ENCODE measurements at places on chromosomes 12 and 14.

- no peak for DNase-seq
Measured at GRCh38 chr12:39723831-39724230, 104.2 kb upstream of the ABCD2 start.

DNA sequence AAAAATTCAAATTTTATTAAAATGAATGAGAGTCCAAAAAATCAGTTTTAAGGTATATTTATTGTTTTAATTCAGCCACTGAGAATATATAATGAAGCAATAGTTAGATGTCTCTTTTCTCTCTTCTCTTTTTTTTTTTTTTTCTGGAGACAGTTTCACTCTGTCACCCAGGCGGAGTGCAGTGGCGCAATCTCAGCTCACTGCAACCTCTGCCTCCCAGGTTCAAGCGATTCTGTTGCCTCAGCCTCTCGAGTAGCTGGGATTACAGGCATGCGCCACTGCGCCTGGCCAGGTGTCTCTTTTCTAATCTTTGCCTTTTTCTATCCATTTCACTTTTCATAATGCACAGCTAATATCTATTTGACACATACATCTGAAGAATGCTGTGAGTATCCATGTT is 307.1 kb upstream of the RGS6 start:
- DNase-seq: no peak

- no peak for DNase-seq
Measured at GRCh38 chr14:36683083-36683724, 21.5 kb downstream of the PAX9 start.

DNA sequence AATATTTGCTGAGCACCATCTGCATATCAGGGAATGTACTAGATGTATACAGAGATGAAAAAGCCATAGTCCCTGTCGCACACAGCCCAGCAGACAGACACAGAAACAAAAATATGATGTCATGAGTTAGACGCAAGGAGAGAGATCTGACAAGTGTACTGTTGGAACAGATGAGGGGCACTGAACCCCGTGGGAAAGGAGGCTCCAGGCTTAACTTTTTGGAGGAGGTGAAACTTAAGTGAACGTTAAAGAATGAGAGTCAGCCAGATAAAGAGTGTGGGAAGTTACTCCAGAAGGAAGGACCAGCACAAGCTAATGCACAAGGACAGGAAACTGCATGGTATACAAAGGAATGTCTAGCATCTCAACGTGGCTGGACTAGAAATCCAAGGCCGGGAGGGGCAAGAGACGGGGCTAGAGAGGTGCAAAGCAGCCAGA is 2.5 kb upstream of the ACTN1 start:
- DNase-seq: no peak

GRCh38 chr12:34292736-34293625 is 270.7 kb downstream of the ALG10 start:
- DNase-seq: no peak

- DNase-seq: no peak
Measured at GRCh38 chr14:56135001-56135400, 16.8 kb downstream of the PELI2 start.

DNA sequence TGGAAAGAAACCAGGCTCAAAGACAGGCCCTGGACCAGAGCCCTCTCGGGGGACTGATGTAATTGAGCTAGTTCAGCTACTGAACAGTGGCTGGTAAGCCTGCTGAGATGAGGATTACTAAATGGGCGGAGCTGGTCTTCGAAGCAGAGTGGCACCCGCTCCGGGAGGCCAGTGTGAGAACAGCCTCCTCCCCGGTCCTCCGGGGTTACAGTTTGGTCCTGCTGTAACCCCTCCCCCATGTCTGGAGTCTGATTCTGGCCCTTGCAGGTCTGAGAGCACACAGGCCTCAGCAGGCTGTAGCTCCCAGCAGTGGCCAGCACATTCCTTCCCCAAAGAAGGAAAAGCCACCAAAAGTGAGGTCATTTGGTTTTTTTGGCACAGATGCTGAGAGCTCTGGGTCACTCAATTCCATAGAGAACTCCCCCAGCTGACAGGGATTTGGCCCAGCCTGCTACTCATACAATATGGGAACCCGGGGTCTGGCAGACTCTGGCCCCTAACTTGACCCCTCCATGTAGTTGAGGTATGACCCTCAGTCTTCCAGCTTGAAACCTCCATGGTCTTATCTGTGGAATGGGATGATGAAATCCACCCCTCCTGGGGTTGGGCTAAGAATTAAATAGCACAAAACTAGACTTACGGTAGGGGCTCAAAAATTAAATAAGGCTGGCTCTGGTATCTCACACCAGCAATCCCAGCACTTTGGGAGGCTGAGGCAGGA is 39.0 kb downstream of the ACTN1 start:
- no peak for DNase-seq

DNA sequence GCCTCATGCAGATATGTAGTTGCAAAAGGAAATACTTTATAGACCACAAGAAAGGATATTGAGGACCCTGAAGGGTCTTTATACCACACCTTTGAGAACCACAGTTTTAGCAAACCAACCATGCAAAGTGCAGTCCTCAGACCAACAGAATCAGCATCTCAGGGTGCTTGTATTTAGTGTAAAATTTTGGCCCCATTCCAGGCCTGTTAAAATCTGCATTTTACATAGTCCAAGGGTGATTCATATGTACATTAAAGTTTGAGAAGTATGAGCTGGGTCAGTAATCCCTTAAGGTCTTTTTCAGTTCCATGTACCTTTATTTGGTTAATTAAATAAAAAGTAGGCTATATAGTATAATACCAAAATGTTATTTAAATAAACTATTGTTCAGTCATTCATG is 91.2 kb downstream of the WNK1 start:
- DNase-seq: no peak

DNA sequence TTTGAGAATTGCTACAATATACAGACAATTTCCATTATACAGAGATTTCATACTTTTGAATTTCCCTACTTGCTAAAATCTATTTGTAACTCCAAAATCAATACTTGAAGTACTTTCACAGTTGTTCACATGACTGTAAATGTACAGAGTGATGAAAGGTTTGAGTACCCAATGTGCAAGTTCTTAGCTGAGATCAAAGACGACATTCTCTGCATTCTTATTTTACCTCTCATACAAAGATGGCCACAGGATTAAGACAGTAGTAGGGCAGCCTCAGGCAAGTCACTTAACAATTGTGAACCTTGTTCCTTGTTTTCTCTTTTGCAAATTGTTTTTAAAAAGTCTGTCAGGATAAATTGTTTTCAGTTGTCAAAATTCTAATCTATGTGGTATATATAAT is 255.9 kb upstream of the KITLG start:
- no peak for DNase-seq

DNA sequence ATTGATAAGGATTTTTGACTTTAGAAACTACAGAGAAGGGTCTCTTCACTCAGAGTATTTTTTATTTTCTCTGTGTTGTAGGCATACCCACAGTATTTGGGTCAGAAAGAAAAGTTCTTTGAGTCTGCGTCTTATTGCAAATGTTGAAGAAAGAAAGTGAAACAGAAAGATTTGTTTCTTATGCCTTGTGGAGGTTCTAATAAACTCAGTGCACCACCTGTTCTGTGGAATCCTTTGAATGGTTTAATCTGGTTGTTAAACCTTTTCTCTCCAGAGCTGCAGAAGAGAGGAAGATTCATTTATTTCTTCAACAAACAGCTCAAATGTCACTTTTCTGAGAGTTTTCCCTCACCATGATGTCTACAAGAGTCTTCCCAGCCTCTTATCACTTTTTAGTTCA is 146.6 kb upstream of the PLEKHG7 start:
- DNase-seq: no peak

DNA sequence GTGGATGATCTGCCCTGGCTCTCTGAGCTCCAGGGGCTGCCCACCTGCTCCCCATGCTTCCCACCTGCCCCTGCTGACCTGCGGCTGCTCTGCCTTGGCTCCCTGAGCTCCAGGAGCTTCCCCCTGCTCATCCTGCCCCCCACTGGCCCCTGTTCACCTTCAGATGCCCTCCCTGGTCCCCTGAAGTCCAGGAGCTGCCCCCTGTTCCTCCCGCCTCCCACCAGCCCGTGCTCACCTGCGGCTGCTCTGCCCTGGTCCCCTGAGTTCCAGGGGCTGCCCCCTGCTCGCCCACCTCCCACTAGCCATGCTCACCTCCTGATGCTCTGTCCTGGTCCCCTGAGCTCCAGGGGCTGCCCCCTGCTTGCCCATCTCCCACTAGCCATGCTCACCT is 219.7 kb downstream of the TMEM121 start:
- DNase-seq: no peak

GRCh38 chr12:58532855-58533608 is 387.3 kb downstream of the LRIG3 start:
- DNase-seq: no peak

- no peak for DNase-seq
Measured at GRCh38 chr12:58548801-58549200, 371.5 kb downstream of the LRIG3 start.

DNA sequence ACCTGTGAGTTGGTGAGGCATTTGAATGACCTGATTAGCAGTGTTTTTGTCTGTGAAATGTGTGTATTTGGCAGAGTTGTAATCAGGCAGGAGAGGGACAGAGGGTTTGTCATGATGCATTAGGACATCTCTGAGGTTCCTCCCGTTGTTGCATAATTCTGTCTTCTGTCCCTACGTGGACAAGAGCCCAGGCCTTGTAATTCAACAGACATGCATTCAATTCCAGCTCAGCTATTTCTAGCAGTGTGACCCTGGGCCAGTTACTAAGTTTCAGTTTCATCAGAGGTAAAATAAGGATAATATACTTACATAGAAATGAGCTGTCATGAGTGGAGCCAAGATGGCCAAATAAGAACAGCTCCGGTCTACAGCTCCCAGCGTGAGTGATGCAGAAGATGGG is 208.6 kb downstream of the SLC38A4 start:
- no peak for DNase-seq

DNA sequence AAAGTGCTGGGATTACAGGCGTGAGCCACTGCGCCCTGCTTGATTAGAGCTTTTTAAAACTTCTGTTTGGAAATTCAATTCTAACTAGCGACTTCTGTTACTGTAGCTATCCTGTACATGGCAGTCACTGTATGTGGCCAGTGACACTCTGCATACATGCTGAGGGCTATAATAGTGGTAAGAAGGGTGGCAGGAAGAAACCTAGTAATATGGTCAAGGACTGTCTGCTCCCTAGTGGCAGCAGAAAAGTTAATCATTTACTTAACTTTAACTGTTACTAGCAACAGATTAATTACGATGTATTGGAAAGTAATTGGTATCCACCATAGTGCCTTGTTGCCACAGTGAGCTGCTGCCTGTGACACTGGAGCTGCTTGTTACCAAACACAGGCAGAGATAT is 149.0 kb downstream of the KITLG start:
- DNase-seq: no peak

GRCh38 chr12:124024263-124024678 is 51.3 kb downstream of the ZNF664 start:
- DNase-seq: no peak

GRCh38 chr14:61839507-61839906 is 77.3 kb downstream of the SNAPC1 start:
- no peak for DNase-seq

- no peak for DNase-seq
Measured at GRCh38 chr12:69837657-69838415, 12.8 kb downstream of the MYRFL start.

GRCh38 chr12:132444957-132445883 is 44.7 kb upstream of the FBRSL1 start:
- DNase-seq: no peak

DNA sequence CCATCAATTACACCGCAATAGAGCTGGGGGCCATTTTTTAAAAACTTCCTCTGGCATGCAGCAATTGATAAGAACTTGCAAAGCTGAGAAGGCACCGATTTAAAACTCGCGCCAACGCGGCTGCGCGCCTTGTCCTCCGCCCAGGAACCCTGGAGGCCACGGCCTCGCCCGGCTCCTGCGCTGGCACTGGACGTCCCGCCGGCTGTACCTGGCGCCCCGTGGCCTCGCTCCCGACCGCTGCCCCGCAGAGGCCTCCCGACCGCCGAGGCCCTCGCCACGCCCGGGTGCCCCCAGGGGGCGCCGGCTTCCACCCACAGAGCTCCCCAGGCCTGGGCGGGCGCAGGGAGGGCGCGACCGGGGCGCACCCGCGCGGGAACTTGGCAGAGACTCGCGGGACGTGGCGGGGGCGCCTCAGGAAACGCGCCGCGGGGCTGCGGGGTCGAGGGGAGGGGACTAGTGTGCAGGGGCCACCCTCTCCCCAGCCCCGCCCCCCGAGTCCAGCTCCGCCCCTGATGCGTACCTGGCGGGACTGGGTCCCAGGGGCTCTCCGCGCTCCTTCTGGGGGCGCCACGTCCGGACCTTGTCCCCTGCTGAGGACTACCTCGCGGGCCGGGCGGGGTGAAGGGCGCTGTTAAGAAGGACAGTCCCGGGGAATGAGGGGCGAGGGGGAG is 65.7 kb downstream of the TNFAIP2 start:
- no peak for DNase-seq

GRCh38 chr12:108635997-108636808 is 2.5 kb upstream of the SELPLG start:
- DNase-seq: no peak

- DNase-seq: peak; percentile 45
Measured at GRCh38 chr14:32224737-32225377, 21.8 kb upstream of the RNU6-8 start.

DNA sequence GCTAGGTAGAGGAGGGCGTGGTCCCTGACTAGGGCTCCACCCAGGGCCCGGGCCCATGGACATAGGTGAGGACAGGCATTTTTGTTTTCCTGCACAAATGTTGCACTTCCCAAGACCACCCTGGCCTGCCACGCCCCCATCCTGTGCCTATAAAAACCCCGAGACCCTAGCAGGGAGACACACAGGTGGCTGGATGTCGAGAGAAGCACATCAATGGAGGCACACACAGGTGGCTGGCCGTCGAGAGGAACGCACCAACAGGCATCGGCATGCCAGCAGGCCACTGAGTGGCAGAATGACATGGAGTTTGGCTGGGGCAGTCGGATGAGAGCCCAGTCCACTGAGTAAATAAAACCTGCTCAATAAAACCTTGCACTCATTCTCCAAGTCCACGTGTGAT is 157.9 kb upstream of the ABCD2 start:
- no peak for DNase-seq

- no peak for DNase-seq
Measured at GRCh38 chr12:131102991-131103668, 149.4 kb downstream of the ADGRD1 start.

- no peak for DNase-seq
Measured at GRCh38 chr12:25101092-25101445, 93.9 kb downstream of the DNAI7 start.

DNA sequence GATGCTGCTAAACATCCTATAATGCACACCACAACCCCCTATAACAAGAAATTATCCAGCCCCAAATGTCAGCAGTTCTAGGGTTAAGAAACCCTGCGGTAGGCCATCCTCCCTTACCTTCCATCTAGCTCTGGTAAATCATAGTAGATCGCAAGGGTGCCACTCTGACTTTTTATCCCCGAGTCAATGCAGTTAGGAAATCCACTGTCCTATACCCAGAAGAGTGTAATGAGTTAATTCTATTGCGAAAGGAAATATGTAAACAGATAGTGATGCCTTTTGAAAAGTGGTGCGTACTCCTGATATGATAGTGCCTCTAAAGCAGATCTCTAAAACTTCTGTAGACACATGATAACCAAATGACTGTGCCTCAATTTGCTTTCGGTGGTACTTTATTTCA is 29.8 kb downstream of the SCFD1 start:
- DNase-seq: no peak

Data from NCI-H774 (cell line).